Bronchial smooth muscle cell (primary cell): ENCODE measurements at places on chromosomes 16 and 17. TPM values are rescaled to one million over a fixed set of nuclear protein-coding genes. Genes with fewer than 3 reads are reported as not detected.

LRRC37A gene
- total RNA-seq = 0.95 and 1.7 TPM in 2 replicates

NPIPB6 gene
- 0.47 and 0.94 TPM in 2 replicates for total RNA-seq

C1QTNF8 gene
- not detected in 2 replicates for total RNA-seq

IL17C gene
- 0.09 TPM in 1 of 2 replicates, not detected in the other for total RNA-seq

HID1 gene
- total RNA-seq = 0.16 and 0.52 TPM in 2 replicates

CEP295NL gene
- 2.2 and 2.8 TPM in 2 replicates for total RNA-seq

CLEC18C gene
- total RNA-seq = under 0.01 TPM in 1 of 2 replicates, not detected in the other

SLC22A31 gene
- 0.16 TPM in 1 of 2 replicates, not detected in the other for total RNA-seq

KRT9 gene
- not detected in 2 replicates for total RNA-seq

SLC47A1 gene
- total RNA-seq = 0.16 TPM in 1 of 2 replicates, not detected in the other

GRIN2A gene
- total RNA-seq = 0.32 TPM in 1 of 2 replicates, not detected in the other

CCL4L2 gene
- 0.17 TPM in 1 of 2 replicates, not detected in the other for total RNA-seq

CHAD gene
- not detected in 2 replicates for total RNA-seq

NEUROD2 gene
- under 0.01 TPM in 1 of 2 replicates, not detected in the other for total RNA-seq

MAP2K6 gene
- 3.0 and 3.3 TPM in 2 replicates for total RNA-seq
